Ammon's horn (tissue), 1 donor: ENCODE measurements at places on chromosomes 3 and 15.

DNA sequence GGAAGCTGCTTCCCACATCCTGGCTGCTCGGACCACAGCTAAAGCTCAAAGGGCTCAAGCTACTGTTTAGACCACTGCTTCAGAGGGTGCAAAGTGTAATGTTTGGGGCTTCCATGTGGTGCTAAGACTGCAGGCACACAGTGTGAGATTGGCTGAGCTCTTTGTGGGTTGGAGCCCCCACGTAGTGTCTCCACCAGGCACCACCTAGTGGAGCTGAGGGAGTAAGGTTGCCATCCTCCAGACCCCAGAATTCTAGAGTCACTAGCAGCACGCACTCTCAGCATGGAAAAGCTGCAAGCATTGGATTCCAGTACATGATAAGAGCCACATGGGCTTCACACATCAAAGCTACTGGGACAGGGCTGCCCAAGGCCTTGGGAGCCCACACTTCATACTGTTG is 9.3 kb downstream of the MKRN3 start:
- DNase-seq = no peak

- no peak for DNase-seq
Observed at GRCh38 chr3:115108614-115109013, 38.5 kb downstream of the ZBTB20 start.

DNA sequence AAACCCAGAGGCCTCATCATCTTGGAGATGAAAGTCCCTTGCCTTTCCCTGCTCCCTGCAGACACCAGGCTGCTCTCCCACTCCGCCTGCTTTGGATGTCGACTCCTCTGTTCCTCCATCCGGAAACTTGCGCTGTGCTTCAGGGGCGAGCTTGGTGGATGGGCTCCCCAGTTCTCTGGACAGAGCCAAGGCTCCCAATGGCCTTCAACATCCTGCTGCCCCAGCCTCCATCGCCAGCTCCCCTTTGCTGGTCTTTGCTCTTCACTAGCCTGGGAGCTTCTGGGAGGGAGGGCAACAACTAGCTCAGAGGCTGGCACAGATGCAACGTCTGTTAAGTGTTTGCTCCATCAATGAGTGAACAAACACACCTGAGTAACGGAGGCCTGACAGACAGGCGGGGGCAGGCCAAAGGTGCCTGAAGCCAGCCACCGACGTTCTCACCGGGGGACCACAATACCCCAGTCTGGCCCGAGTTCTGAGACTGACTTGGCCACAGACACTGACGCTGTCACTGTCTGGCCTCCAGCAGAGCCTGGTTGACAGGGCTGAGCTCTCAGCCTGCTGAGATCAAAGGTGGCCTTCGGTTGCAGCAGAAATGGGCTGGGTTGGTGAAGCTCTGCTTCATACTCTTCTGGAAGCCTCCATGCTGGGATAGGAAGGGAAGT is 39.0 kb downstream of the RGMA start:
- DNase-seq = no peak

DNA sequence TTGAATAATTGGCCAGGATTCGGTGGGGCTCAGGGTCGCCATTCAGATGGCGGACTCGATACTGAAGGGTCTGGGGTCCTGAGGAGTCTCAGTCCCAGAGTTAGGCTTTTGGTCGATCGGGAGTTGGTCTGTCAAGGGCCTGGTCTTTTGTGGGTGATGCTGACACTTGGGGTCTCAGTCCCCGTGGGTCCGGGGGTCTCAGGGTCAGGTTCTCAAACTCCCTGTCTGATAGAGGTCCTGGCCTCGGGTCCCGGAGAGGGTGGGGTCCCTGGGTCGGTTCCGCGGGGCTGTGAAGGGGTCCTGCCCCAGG is 467 bp downstream of the NCKIPSD start:
- no peak for DNase-seq

GRCh38 chr3:74537164-74537563 is 77.3 kb downstream of the CNTN3 start:
- DNase-seq = no peak

DNA sequence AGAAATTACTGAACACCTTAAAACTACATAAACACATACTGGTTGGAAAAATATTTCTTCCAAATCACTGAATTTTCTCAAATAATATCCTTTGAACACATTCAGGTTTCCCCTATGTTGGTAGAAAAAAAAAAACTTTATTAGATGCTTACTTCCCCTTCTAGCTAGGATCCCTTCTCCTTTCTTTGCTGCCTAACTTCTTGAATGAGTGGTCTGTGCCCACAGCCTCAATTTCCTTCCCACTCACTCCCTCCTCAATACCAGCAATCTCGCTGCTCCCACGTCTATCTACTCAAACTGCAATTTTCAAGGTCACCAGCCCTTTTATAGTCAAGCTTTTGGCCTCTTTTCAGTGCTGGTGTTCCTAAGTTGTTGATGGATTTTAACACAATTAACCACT is 8.3 kb downstream of the CD200R1 start:
- DNase-seq = peak; percentile 7

GRCh38 chr3:190855151-190855550 is 7.3 kb downstream of the GMNC start:
- no peak for DNase-seq

DNA sequence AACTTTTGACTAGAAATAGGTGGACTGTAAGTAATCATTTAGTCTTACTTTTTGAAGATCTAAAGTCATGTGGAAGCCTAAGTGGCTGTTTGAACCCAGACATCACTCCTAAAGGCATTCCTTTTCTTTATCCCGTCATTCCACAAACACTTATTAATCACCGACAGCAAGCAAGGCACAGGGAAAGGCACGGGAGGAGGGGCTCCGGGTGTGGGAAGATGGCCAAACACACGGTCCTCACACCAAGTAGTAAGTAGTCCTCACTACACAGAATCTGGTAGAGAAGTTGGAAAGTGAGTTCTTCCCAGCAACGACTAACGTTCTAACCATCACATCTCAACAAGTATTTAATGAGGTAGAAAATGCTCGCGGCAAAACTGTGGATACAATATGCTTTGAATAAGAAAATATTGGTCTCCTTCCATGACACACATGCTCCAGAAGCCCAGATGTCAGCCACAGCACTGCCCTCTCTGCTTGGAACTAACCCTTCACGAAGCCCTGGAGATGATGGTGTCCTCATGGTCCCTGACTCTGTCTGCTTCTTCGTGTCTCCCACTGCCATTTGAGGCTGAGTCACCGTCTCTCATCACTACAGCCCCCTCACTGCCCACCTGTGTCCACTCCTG is 202.2 kb downstream of the OPA1 start:
- no peak for DNase-seq

DNA sequence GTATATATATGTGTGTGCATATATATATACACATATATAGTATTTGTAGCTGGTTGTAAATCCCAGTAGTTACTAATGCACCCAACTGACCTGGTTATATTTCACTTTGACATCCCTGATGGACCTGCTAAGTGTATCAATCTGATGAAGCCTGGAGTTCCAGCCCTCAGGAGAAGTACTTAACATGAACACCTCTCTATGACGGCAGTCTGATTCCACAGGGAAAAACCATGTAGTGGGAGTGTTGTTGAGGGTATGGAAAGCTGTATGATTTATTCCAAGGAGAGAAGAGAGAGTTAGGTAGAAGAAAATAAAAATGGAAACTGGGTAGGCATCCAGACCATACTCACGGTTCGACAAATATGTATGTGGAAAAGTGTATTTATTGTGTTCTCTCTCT is 531.2 kb upstream of the SEMA6D start:
- no peak for DNase-seq

- no peak for DNase-seq
Observed at GRCh38 chr3:186551387-186551786, 7.2 kb upstream of the CRYGS start.

DNA sequence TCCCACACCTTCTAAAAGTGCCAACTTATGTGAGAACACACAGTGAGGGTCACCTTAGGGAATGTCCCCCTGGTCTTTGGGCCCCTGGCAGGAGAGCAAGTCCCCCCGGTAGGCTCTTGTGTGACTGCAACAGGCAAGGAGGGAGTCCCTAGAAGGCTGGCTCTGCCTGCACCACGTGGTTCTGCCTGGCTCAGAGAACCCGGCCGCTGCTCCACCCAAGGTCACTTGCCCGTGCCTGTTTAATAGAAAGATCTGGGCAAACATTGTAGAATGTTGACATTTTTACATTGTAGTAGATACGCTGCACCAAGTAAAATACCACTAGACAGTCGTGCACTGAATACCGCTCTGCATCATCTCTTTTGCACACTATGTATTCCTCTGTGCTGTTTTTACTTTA is 21.9 kb downstream of the GABRA5 start:
- DNase-seq = no peak

- DNase-seq = no peak
Observed at GRCh38 chr3:188378786-188379185, 224.8 kb downstream of the LPP start.

- no peak for DNase-seq
Observed at GRCh38 chr3:27574438-27574795, 90.2 kb upstream of the SLC4A7 start.

GRCh38 chr3:132735589-132735988 is 13.4 kb upstream of the NPHP3 start:
- DNase-seq = no peak

DNA sequence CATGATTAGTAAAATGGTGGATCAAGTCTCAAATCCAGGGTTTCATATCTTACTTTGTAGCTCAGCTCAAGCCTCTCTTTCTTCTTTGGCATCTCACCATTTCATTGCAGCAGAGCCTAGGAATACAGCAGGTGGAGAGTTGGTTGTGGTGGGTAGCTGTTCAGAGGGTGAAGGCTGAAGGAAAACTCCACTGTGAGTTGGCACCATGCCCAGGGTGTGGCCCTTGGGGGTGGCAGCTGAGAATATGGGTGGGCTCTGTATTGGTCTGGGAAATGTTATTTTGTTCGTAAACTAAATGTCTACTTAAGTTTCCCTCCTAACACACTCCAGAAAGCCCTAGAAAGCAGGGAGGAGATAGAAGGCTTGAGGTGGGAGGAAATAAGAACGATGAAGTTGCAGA is 1.7 kb upstream of the MAP1A start:
- DNase-seq = no peak

GRCh38 chr15:98957655-98958054 is 49.9 kb downstream of the PGPEP1L start:
- no peak for DNase-seq

- no peak for DNase-seq
Observed at GRCh38 chr3:157692468-157692867, 189.3 kb upstream of the VEPH1 start.

GRCh38 chr15:63422891-63423590 is 41.4 kb upstream of the CA12 start:
- no peak for DNase-seq

GRCh38 chr3:137998121-137999042 is 11.6 kb upstream of the CLDN18 start:
- no peak for DNase-seq

DNA sequence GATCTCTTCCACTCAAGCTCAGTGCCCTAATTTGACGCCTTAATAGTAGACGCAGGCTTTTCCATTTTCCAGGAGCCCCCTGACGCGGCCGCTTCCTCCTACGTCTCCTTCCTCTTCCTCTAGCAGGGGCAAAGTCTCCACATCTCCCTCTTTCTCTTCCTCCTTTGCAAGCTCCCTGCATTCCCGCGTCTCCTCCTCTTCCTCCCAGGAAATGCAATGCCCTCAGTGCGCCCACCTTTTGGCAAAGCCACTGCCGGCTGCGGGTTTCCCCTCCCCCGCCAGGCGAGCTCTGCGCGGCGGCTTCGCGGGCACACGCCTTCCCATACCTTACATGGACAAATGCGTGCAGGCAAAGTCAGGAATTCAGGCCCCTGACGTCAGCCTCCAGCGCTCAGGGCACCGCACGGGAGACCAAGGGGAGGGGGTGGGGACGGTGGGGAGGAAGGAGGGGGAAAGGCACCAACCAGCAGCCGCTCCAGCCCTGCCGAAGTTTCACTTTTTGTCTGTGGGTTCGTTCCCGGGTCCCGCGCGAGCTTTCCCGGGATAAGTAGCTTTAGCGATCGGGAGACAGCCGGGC is 432 bp upstream of the LPP start:
- peak; percentile 69 for DNase-seq

- peak; percentile 93 for DNase-seq
Observed at GRCh38 chr3:147391781-147392624, 14.3 kb downstream of the ZIC4 start.

- DNase-seq = no peak
Observed at GRCh38 chr15:67091071-67091979, 25.9 kb downstream of the SMAD3 start.

GRCh38 chr3:172181932-172182586 is 142.7 kb downstream of the FNDC3B start:
- no peak for DNase-seq

GRCh38 chr3:112721231-112721630 is 80.3 kb upstream of the CCDC80 start:
- DNase-seq = no peak

DNA sequence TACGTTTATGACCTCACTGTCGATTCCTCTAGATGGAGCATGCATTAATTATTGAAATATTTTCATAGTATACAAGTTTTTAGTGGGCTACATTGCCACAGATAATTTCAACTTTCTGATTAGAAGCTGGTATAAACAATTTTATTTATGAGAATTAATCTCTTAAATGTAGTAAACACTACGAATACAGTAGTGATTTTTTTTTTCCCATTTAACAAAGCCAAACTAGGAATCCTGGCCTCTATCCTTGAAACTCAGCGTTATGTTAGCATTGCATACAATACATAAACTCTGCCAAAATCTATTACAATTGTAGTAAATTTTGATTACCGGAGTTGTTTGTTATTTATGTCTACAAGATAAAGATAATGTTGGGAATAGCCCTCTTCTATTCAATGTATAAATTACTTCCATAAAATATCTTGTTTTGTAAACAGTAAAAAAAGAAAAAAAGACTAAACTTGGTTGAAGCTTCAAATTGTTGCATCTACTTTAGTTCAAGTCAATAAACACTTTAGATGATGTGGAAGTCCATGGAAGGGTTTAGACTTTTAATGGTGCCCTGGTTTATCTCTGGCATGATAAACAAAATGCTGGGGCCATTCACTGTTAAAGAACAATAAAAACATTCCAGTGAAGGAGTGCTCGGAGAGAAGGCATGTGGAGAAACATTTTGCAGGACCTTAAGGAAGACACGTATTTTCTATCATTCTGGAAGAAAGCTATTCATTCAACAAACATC is 77.3 kb upstream of the NR2F2 start:
- no peak for DNase-seq

GRCh38 chr3:155807823-155808222 is 1.7 kb upstream of the C3orf33 start:
- DNase-seq = no peak

DNA sequence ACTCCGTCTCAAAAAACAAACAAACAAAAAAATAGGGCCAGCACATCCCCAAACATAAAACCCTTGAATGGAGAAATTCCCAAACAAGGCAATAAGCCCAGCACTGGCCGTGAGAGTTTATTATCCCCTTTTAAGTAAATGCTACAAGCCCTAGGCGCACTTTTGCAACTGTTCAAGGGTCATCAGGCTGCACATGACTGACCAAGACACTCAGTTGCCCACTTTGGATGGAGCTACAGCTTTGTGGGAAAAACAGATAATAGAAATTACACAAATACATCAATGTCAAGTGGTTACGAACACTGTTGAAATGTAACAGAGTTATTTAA is 33.7 kb upstream of the ZNF445 start:
- no peak for DNase-seq

DNA sequence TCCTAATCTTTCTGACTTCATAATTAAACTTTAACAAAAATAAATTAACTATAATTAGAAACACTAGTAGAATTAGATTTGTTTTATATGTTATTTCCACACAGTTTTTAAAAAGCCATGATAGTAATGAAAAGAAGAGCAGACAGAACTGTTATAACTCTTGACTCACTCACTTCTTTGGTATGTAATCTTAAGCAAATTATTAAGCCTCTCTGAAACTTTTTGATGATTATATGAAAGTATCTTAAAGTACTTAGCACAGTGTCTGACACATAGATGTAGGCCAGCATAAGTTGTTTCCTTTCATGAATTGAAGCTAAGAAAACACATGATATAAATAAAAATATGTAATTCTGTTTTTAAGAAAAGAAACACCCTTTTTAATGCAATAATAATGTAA is 123.6 kb upstream of the MLF1 start:
- no peak for DNase-seq
